ENCODE measurements at places on chromosomes 16 and 17. TPM values are rescaled to one million over a fixed set of nuclear protein-coding genes. Genes with fewer than 3 reads are reported as not detected.

DNA sequence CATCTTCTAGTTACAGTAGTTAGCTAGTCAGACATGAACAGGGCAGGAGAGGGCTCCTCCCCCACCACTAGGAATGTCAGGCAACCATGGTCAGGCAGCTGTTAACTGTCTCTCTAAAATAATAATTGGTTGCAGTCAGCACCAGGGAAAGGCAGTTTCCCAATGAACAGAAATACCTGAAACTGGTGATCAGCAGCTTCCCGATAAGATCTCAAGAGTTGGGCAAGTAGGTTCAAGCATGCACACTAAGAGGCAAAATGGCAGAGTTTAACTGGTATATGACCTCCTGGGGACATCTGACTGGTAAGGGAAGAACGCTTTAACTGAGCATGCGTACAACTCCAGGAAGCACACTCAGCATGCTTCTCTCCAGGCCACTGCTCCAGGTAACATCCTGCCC lies 12.6 kb upstream of the XYLT1 start:
- no peaks in the 10 kb centered on the region for H3K4me1 ChIP-seq
- no peaks in the 10 kb centered on the region for H3K27me3 ChIP-seq
- DNase-seq = no peak
- no peaks in the 10 kb centered on the region for H3K36me3 ChIP-seq
- no peak overlapping the region for H3K27ac ChIP-seq

DNA sequence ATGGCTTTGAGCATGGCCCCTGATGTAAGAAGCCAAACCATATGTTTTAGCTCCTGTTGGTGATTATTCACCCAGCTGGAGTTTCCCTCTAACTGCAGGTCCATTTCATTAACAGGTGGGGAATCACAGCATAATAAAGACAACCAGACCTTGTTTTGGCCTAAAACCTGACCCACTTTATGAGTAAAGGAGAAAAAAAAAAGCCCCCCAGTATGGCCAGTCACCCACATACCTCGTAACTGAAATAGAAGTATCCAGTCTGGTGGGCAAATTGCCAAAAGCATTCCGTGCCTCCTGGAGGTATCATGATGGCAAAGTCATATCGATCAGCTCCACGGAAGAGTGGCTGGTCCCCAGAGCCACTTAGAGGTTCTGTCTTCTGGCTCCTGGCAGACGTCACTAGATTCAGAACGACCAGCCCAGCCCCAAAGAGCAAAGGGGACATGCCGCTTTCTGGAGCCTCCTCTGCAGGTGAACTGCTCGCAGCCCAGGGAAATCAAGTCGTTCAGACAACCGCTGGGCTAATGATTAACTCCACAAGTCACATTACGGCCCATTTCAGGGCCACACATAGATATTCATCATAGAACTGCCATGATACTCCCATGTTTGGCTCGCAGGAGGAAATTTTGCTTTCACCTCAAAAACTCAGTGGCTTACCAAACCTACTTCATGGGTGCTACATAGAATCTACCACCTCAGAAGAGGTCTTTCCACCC lies at the start of gene TMED6:
Gene TMED6, minus strand, starts transcription at position 478 of the 719 bp plus-strand sequence. Its CDS starts 33 bp downstream, at position 445.
- H3K4me3 ChIP-seq = no peak within 1 kb of the TSS
- no peak within 1 kb of the TSS for H3K27ac ChIP-seq
- no peaks in the 10 kb centered on the region for H3K4me1 ChIP-seq
- H3K27me3 ChIP-seq = no peaks in the 10 kb centered on the region
- DNase-seq = no peak
- no peaks in the 10 kb centered on the region for H3K36me3 ChIP-seq

DNA sequence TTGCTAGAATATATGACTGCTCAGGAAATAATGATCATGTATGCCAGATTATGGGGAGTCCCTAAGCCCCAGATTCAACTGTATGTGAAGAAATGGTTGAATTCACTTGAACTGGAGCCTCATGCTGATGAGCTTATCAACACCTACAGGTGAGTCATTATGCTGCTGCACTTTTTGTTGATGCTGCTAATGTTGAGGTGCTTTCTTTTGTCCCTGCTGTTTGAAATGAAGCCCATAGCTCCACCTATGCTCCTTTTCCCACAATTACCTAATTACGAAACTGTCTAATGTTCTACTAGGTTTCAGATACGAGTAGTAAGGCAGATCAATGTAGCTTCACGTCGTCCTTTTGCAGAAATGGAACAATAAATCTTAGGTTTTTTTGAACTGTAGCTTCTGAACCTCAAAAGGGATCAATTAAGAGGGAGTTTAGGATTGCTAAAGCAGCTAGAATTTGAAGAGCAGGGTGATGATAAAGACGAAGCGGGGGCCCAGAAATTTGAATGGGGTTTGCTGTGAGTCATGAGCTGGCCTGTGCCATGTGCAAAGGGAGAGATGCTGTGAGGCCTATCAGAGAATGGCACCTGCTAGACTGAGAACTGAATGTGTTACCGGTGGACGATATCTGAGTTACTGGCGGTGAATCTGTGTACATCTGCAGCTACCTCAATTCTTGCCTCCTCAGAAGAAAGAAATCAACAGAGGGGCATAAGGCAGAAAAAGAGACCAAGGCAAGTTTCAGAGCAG lies 6.1 kb upstream of the UQCRC2 start:
- H3K4me1 ChIP-seq = peaks cover 6% of the 10 kb centered on the region
- H3K27ac ChIP-seq = no peak overlapping the region
- DNase-seq = no peak
- no peaks in the 10 kb centered on the region for H3K27me3 ChIP-seq

Gene DNAH17
- 0.22 TPM for total RNA-seq

DNA sequence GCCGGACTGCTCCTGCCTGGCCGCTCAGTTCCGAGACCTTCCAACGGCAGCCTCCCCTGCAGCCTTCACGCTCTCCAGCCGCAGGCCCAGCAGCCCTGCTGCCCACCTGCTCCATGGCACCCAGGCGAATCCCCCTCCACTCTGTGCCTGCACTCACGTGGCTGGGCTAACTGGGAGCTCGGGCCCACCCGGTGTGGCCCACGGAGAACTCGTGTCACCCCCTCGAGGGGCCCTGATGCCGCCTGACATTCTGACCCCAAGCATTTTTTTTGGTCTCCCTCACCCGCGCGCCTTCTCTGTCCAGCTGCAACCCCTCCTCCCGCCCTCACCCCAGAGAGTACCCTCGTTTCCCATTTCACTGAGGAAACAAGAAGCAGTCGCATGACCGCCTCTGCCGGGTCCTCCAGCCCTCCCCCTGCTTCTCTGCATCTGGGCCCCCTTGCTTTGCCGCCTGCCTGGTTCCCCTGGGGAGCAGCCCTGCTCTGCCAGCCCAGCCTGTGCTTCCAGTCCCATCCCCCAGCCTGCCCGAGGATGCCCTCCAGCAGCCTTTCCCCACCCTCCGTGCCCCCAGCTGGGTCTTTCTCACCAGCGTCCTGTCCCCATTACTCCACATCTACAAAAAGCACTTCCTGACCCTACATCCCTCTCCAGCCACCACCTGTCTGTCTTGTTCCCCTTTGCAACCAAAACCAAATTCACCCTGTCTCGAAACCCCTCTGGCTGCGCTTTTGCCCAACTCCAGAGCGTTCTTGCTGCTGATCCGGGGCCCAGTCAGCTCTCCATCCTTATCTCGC lies 146.4 kb upstream of the CHMP6 start:
- no peak overlapping the region for H3K4me3 ChIP-seq
- H3K4me1 ChIP-seq = peaks cover 13% of the 10 kb centered on the region
- DNase-seq = no peak
- H3K27ac ChIP-seq = no peak overlapping the region

DNA sequence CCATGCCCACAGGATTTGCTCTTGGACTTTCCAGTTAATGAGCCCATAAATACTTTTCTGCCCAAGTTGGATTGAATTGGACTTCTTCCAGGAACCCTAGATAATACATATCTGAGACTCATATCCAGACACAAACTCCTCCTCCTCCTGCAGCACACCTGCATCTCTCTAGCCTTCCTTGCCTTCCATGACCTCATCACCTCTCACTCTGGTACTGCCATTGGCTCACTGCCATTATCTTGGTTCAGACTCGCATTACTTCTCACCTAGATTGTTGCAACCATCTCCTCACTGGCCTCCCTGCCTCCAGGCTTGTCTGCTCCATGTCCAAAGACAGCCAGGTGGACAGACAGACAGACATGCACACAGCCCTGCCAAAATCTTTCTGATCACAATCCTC lies 4.8 kb upstream of the SYT17 start:
- H3K4me3 ChIP-seq = no peak overlapping the region
- H3K27me3 ChIP-seq = peaks cover 7% of the 10 kb centered on the region
- H3K27ac ChIP-seq = no peak overlapping the region
- no peaks in the 10 kb centered on the region for H3K36me3 ChIP-seq

DNA sequence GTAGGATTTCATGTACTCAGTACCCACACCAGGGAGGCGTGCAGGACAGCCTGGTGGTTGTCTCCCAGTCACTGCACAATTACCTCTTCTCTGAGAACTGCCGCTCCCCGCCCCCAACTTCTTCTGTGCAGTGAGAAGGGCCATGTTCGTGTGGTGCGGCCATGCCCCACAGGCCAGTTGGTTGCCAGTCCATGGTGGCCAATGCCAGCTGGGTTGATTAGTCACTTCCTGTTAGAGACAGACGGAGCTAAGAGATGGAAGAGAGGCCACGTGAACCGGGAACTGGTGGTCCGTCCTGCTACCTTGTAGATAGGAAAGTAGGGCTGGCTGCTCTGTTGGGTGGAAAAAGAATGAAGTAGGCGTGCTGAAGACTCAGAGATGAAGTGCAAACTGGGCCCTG lies 206.5 kb downstream of the ABCC12 start:
- DNase-seq = no peak
- H3K27ac ChIP-seq = no peak overlapping the region
- peaks cover 6% of the 10 kb centered on the region for H3K27me3 ChIP-seq
- H3K4me1 ChIP-seq = no peaks in the 10 kb centered on the region

Gene TOX3
- total RNA-seq = 17.6 TPM

DNA sequence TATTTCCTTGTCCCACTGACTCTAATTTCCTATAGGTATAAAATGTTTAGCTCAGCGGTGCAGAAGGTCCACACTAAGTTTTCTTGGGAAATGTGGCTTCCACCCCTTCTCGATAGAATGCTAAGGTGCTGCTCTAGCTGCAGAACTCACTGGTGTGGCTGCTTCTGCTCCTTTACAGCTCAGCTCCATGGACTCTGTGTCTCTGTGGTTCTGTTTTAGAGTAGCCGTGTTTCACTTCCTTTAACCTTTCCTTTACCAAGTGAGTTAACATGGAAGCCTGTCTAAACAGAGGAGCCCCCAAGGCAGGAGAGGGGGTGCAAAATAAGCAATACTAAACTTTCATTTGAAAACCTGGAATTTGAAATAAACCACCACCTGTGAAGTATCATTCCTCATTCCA lies 65.3 kb downstream of the SPECC1 start:
- H3K27ac ChIP-seq = no peak overlapping the region
- DNase-seq = no peak
- no peaks in the 10 kb centered on the region for H3K36me3 ChIP-seq

Gene QRICH2
- total RNA-seq = 4.3 TPM

DNA sequence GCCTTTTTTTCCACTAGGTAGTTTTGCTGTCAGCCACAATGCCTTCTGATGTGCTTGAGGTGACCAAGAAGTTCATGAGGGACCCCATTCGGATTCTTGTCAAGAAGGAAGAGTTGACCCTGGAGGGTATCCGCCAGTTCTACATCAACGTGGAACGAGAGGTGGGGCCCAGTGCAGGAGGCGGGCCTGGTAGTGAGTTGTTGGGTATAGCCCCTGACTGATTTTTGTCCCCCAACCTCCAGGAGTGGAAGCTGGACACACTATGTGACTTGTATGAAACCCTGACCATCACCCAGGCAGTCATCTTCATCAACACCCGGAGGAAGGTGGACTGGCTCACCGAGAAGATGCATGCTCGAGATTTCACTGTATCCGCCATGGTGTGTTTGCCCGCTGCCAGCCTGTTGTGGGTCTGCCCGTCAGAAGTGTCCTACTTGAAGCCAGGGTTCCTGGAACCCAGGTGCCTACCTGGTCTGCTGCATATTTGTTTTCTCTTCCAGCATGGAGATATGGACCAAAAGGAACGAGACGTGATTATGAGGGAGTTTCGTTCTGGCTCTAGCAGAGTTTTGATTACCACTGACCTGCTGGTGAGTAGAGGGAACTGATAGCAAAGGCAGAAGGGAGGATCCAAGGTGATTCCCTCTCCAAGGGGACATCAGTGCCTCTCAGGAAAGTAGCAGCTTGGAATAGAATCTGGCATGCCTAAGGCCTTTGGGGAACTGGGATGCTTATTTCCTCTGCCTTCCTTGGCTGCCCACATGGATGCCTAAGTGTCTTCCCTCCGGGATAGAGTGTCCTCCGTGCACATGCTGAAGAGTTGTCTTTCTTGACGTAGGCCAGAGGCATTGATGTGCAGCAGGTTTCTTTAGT lies 1.9 kb upstream of the CD68 start:
- H3K36me3 ChIP-seq = peaks cover 73% of the 10 kb centered on the region
- no peak overlapping the region for H3K4me3 ChIP-seq
- no peak overlapping the region for H3K27ac ChIP-seq
- H3K4me1 ChIP-seq = peaks cover 56% of the 10 kb centered on the region
- H3K27me3 ChIP-seq = no peaks in the 10 kb centered on the region

- H3K36me3 ChIP-seq = no peaks in the 10 kb centered on the region
- H3K4me1 ChIP-seq = peaks cover 4% of the 10 kb centered on the region
- DNase-seq = peak; percentile 72
- no peak overlapping the region for H3K27ac ChIP-seq
- H3K27me3 ChIP-seq = no peaks in the 10 kb centered on the region
These were observed 14.4 kb downstream of the CDIPT start for GRCh38 chr16:29848420-29849297.

- H3K4me1 ChIP-seq = peaks cover 44% of the 10 kb centered on the region
- H3K27ac ChIP-seq = peak overlapping the region; percentile 66
- no peak overlapping the region for H3K4me3 ChIP-seq
These were observed 49.8 kb downstream of the TMEM100 start for GRCh38 chr17:55672585-55673501.

- no peak overlapping the region for H3K4me3 ChIP-seq
- H3K4me1 ChIP-seq = no peaks in the 10 kb centered on the region
- no peaks in the 10 kb centered on the region for H3K36me3 ChIP-seq
- DNase-seq = no peak
- H3K27ac ChIP-seq = no peak overlapping the region
These were observed 32.8 kb upstream of the RCVRN start for GRCh38 chr17:9937901-9938300.

DNA sequence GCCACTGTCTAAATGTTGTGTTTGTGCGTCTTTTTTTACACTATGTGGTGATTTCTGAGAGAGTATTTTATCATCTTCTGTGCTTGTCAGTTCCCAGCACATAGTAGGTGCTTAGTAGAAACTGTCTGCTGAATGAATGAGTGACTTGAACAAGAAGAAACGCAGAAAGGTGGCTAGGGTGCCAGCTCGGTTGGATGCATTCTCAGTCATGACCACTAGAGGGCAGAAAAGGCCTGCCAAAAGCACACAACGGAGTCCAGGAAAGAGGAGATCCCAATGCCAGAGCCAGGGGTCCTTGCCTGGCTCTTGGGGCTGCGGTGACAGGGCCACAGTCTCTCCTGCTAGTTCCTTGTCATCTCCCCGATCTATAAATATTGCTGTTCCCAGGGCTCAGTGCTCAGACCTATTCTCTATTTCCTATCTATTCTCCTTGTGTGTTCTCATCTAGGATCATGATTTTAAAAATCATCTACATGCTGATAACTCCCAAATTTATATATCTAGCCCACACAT lies 57.3 kb upstream of the CCL1 start:
- no peaks in the 10 kb centered on the region for H3K36me3 ChIP-seq
- H3K4me3 ChIP-seq = no peak overlapping the region
- peaks cover 6% of the 10 kb centered on the region for H3K27me3 ChIP-seq
- no peaks in the 10 kb centered on the region for H3K4me1 ChIP-seq
- no peak overlapping the region for H3K27ac ChIP-seq

Gene SDR42E2
- total RNA-seq = not detected
